Activated CD4-positive, alpha-beta T cell treated with anti-CD3 and anti-CD28 coated beads, Interleukin-2, Interleukin-4, amounts not matched to agents 100 ng/mL and 50 ng/mL, durations not matched to agents 16 hours and 8 hours (primary cell): ENCODE measurements at places on chromosomes 1 and 21.
A peak's percentile ranks its signal among the peaks of the same experiment; 100 is the strongest.

DNA sequence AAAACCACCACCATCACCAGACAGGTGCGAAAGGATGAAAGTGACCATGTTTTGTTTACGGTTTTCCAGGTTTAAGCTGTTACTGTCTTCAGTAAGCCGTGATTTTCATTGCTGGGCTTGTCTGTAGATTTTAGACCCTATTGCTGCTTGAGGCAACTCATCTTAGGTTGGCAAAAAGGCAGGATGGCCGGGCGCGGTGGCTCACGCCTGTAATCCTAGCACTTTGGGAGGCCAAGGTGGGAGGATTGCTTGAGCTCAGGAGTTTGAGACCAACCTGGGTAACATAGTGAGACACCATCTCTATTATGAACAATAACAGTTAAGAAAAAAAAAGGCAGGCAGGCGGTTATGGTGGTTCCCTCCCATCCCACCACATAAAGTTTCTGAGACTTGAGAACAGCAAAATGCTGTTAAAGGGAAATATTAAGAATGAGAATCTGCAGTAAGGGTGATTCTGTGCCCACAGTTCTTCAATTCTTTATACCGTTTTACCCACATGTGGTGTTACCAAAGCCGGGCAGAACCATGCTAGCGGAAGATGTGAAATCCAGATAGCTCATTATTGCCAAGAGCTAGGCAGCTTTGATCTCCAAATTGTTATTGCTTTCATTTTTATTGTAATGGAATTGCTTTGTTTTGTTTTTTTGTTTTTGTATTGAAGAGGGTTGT lies 34.5 kb upstream of the TDRD10 start:
- peak; percentile 61 for DNase-seq

- no peak for DNase-seq
Measured at GRCh38 chr1:115338457-115338820, 390 bp upstream of the NGF start.

DNA sequence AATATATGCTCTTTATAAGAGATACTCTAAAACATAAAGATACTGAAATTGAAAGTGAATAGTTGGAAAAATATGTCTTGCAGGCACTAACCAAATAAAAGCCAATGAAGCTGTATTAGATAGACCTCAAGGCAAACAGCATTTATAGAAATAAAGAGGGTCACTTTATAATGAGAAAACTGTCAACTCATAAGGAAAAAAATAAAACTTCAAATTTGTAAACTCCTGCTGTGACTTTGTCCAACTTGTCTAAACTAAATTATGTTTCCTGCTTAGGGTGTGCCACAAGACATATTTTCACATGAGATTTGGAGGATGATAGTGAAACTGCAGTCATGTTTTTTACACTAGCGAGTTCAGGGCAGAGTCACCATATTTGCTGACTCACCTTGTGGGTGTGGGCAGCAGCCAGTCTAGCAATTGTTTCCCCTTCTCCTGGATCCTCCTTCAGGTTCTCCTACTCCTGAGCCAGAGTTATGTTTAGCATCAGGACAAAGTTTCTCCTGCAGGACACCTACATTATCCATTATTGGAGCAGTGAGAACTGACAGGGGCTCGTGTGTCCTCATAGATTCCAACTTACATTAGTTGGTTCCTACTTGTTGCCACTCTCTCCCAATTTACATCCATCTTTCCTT lies 43.8 kb downstream of the CD53 start:
- DNase-seq = peak; percentile 67

DNA sequence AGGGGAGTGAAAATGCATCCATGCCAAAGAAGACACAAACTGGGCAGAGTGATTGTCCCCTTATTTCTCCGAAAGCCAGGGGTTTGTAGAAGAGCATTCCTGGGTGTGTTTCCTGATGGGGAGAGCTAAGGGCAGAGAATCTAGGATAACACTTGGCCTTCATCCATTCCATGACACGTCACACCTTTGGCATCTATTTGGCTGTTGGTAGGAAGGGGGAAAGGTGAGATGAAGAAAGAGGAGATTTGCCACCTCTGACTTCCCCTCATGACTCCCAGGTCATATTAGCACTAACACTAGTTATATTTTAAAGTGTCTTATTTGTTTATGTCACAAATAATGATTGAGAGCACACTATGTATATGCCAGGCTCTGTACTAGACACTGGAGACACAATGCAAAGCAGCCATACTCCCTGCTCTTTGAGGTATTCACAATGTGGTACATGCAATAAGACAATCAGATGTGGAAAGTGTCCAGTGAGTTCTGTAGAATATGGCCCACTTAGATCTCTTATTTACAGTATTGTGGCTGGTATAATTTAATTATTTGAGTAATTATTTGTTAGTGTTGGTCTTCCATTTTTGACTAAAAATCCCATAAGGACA lies 54.5 kb upstream of the GADD45A start:
- no peak for DNase-seq

DNA sequence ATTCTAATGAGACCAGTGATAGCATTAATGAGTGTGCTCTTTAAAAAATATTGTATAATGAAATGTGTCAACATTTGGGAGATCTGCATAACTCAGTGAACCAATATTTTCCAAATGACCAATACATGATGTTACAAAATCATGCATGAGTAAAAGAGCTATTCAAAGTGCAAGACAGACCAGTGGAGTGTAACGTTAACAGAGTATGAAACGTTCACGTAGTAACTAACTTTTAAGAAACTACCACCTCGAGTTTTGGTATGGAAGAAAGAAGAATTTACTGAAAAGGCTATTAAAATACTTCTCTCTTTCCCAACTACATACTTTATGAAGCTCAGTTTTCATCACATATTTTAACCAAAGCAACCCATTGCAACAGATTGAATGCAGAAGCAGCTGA lies 9.6 kb upstream of the SLC6A9 start:
- DNase-seq = no peak

GRCh38 chr1:14815175-14815877 lies 216.8 kb downstream of the KAZN start:
- DNase-seq = no peak

DNA sequence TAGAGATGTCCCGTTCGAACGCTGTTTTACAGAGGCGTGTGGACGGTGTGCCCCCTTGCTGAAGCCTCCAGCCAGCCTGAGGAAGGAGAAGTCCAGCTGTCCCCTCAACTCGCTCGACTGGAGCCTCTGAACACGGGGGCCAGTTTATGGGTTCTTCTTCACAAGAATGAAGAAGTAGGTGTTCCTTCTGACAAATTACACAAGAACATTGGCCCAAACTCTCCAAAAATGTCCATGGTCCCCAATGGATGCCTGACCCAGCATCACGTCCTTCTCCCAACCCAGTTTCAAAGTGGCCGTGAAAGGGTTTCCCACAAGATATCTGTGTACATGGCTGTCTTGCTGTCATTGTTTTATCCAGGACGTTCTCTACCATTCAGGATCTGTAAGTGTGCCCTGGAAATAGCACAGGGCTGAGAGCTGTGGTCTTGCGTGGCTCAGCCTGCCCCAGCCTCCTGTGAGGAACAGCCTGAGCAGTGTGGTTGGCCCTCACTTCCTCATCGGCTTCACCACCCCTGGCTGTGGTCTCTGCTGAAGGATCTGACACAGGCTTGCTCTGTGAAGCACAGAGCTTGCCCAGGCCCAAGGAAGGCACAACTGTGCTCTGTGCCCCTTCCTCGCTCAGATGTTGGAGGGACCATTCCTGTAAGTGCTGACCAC lies 1.0 kb upstream of the S100B start:
- DNase-seq = no peak

DNA sequence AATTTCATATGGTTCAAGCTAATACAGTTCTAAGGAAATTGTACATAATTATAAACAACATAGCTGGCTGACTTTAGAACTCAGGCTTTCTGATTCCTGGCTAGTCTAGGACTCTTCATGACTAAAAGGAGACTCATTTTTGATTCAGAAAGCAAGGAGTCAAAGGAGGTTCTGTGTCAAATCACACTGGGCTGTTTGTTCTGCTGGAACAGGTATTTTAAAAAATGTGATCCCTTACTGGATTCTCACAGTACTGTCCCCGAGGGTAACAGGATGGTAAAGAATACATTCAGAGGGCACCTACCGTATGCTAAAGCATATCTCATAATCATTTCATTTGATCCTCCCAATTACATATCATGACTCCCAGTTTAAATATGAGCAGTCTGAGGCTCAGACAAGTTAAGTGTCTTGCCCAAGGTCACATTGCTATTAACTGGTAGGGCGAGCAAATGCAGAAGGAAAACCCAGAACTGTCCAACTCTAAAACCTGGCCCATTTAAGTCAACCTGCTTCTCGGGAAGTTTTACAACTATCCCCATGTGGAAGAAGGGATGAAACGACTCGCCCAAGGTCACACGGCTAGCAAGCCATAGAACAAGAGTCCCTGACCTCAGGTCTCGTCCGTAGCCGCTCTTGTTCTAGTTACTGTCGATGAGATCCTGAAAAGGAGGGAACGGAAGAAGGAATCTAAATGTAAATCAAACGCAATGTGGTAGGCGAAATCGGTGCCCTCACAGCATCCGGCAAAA lies 675 bp downstream of the MYSM1 start:
- DNase-seq = no peak

GRCh38 chr1:165855010-165855838 lies 27.8 kb downstream of the UCK2 start:
- DNase-seq = no peak

DNA sequence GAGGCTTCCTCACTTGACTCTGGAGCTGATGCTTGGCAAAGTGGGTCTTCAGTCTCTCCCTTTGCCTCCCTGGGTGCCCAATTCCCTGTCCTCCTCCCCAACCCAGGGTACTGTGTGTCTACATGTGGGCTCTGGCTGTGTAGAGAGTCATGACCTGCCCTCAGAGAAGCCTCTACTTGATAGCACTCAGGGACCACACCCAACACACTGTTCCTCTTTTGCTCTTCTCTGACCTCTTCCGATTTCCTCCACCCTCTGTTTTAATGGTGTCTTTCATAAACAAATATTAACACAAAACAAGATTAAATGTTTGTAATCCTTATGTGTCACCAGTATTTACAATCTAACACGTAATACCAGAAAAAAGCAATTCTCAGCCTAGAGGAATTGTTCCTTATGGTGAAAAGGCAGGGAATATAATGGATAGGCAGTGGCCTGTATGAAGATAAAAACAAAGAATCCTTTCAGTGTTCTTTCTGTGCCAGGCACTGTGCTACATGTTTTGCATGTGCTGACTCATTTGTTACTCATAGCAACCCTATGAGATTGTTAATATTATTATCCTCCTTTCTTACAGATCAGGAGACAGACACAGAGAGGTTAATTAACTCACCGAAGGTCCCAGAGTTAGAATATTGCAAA lies 58.2 kb downstream of the HSD3B1 start:
- DNase-seq = no peak

- DNase-seq = no peak
Measured at GRCh38 chr21:27545754-27546349, 579.0 kb upstream of the ADAMTS5 start.

DNA sequence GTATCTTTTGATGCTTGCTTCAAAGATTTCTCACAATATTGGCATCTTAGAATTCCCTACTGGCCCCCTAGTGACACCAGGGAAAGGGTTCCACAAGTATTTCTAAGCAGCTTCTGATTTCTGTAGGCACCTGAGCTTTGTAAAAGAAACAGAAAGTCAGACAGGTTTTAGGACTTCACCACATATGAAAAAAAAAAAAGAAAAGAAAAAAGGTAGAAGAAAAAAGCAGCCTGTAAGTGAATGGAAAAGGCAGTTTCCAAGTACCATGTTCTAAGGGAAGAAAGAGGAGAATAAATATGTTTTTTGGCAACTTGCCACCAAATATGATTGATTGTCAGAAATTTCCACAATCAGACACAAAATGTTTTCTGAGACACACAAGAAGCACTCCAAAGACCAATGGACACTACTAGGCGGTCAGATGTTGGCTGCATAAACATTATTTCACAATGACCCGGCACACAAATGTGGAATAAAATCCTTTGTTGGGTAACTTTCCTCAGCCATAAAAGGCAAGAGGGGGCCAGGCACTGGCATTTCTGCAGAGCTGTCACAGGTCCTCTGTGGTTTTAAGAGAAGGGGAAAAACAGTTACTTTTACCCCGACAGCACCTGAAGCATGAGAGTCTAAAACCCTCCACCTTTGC lies 12.7 kb upstream of the CPLANE2 start:
- no peak for DNase-seq

- no peak for DNase-seq
Measured at GRCh38 chr1:42923367-42924081, 35.1 kb downstream of the SLC2A1 start.

- peak; percentile 87 for DNase-seq
Measured at GRCh38 chr21:43854773-43855633, 10.0 kb upstream of the AGPAT3 start.

GRCh38 chr1:182709225-182709764 lies 24.9 kb upstream of the RGS8 start:
- DNase-seq = peak; percentile 24

GRCh38 chr1:205227584-205228013 lies at the start of gene TMCC2:
Gene TMCC2 (plus strand): TSS chr1:205227946. CDS start chr1:205228565, 619 bp downstream.
- peak; percentile 84 for DNase-seq

DNA sequence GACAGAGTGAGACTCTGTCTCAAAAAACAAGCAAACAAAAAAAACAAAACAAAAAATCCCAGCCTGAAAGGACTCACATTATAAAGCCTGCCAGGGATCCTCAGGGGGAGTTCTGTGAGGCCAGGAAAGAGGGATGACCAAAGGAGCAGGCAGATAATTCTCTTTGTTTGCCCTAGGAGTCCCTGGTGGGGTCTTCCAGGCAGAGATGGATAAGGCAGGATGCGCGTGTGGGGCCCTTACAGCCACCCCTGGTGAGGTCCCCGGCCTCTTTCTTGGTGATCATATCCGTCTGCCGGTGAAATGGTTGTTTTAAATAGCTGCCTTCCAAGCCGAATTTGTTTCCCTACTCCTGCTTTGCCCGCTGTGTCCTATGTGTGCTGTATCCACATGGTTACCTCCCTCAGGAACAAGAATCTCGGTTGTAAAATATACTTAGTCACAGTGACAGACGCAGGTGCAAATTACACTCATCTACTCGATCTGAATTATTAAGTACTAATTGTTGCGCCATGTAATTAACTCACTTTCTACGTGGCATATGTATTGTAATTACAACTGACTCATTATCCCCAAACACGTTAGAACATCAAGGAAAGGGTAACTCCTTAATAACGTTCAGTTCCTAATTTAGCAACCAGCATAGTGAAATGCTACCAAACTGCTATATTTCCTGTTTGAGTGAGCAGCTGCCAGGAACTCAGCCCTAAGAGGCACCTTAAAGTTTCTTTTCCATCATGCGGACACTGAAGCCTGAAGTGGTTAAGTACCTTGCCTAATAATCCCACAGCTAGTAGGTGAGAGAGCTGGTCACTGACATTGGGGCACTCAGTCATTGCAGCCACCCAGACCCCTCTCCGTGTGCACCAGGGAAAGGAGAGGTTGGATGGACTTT lies 106.4 kb downstream of the ZSCAN20 start:
- no peak for DNase-seq

DNA sequence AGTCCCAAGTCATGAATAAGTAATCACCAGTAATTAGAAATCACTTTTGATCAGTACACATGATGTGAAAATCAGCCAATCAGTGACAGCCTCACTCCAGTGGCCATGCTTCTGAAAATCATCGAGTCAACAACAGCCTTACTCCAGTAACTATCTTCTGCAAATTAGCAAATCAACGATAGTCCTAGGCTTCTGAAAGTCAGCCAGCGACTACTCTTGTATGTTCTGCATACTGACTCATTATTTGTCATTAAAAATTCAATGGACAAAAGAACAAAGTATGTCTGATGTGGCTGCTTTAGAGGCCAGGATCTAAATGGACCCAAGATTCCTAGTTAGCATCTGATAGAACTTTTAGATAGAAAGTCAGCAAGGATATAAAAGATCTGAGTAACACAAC lies 102.5 kb downstream of the GPR52 start:
- DNase-seq = no peak

- no peak for DNase-seq
Measured at GRCh38 chr1:17400725-17401341, 28.8 kb downstream of the PADI6 start.

- DNase-seq = no peak
Measured at GRCh38 chr1:30609999-30610345, 113.4 kb downstream of the MATN1 start.
